ENCODE measurements at places on chromosomes 1 and 21.

- no peak for DNase-seq
Measured at GRCh38 chr1:68231627-68232288, 565 bp downstream of the WLS start.

DNA sequence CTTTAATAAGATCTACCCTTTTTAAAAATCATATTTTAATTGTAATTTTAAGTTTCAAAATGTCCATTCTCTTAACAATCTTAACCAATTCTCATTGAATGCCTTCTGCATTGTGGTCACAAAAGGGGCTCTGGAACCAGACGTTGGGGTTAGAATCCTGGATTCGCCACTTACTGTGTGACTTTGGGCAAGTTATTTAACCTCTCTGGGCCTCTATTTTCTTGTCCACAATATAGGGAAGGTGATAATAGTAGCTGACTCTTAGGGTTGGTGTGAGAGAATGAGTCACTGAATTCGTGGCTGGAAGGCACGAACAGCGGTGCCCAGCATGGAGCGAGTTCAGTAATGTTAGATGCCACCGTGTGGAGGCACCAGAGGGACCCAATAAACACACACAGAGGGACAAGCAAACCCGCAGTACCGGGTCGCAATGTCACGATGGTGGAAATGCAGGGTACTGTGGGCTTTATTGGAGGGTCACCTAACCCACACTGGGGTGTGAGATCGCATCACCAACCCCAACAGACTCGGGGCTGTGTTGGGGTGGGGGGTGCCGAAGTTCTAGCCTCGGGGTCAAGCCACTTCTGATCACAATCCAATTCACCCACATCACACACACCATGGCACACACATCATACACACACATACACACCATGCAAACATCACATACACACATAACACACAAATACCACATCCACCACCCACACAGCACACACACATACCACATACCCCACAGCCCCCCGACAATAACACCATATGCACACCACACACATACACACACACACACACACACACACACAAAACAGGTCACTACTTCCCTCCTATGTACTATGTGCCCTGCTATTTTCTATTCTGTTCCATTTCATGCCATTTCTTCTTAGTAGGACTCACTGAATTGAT is 27.0 kb upstream of the IFNAR2 start:
- no peak for DNase-seq

- no peak for DNase-seq
Measured at GRCh38 chr1:63343922-63344321, 21.6 kb downstream of the FOXD3 start.

DNA sequence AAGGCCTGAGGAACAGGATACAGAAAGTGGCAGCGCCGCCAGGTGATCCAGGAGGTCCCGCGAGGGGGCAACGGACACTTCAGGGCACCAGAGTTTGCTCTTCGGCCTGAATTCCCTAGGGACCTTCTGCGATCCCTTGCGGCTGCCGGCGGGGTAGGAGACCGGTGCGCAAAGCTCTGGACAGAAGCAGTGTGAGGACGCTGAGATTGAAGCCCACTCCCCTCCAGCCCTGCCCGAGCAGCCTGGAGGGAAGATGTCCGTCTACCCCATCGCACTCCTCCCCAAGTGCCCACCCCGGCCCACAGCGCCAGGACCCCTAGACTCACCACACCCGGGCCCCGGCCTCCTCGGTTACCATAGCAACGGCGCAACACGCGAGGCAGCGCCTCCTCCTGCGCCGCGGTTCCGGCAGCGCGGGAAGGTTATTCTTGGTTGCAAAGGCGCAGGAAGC is at the start of gene ANKRD45:
Gene ANKRD45 (minus strand): TSS at position 361 of the 451 bp plus-strand sequence. CDS start 10,433 bp downstream, outside the sequence.
- DNase-seq: no peak

GRCh38 chr21:45442276-45442675 is 37.3 kb downstream of the COL18A1 start:
- DNase-seq: no peak

Data from HL-60 (cell line).